ENCODE measurements at places on chromosomes 12 and 14.

- DNase-seq, result no peak
These were observed 86.0 kb downstream of the PHLDA1 start for GRCh38 chr12:75945581-75945980.

- DNase-seq, result no peak
These were observed 233.3 kb upstream of the DAAM1 start for GRCh38 chr14:58954901-58955861.

DNA sequence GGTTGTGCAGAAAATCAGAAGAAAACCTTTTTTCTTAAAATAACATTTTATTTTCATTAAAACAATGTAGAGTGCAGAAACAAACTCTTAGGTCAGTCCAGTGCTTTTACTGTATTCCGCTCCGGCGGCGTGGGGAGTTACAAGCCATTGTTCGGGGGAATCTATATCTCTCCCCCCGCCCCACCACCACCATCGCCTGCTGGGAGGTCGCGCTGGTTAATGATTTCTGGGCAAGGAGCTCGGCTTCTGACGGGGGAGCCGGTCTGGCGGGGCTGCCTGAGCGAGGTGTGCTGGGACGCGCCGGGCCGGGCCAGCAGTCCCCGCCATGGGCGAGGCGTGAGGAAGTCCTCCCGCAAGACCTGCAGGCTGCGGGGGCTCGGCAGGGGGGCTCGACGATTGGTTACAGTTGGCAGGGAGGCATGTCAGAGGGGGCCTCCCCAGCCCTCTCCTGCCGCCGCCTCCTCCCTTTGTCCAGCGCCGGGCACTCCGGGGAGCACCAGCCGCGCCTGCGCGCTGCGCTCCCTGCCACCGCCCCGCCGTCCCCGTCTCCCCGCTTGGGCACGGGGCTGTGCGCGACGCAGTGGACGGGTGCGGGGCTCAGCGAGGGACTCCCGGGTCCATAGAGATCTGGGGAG lies 1.0 kb upstream of the DUSP6 start:
- no peak for DNase-seq

DNA sequence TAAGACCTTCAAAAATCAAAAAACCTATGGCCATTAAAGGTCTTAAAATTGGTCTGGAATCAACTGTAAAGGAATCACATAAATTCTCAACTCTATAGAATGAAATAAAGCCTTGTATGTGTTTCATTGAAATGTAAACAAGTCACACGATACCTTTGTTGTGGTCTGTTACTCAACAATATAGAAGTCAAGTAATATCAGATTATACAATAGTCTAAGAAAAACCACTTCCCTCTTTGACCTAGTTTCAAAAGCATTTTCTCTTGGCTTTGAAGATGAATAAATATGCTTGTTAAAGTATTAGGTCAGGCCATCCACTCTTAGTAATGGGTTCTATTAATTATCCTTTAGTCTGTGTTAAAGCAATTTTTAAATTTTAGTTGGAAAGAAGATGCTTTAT lies 79.8 kb upstream of the DIO2 start:
- no peak for DNase-seq
